ENCODE measurements at places on chromosomes 3 and 15.

DNA sequence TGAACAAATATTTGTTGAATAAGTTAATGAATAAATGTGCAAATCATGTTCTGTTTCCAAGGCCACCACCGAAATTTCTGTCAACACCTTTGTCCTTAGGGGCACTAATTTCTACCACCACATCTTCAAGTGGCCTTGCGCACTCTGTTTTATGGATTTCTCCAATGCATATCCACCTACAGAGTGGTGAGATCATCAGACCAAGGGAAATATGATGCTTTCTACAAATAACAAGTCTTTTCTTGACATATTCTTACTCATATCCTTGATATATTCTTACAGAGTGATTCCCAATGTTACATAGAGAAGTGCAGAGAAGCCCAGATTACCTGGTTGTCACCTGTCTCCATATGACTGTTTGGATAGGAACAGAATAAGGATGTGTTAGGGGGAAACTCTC is 36.1 kb upstream of the TMCO5A start:
- no peak overlapping the region for H3K4me3 ChIP-seq
- no peaks in the 10 kb centered on the region for H3K4me1 ChIP-seq
- no peaks in the 10 kb centered on the region for H3K27me3 ChIP-seq
- no peak for DNase-seq
- no peaks in the 10 kb centered on the region for H3K36me3 ChIP-seq

GRCh38 chr3:140051019-140051957 is 116.3 kb downstream of the CLSTN2 start:
- H3K4me3 ChIP-seq, result no peak overlapping the region
- DNase-seq, result no peak
- no peak overlapping the region for H3K27ac ChIP-seq
- no peaks in the 10 kb centered on the region for H3K36me3 ChIP-seq

DNA sequence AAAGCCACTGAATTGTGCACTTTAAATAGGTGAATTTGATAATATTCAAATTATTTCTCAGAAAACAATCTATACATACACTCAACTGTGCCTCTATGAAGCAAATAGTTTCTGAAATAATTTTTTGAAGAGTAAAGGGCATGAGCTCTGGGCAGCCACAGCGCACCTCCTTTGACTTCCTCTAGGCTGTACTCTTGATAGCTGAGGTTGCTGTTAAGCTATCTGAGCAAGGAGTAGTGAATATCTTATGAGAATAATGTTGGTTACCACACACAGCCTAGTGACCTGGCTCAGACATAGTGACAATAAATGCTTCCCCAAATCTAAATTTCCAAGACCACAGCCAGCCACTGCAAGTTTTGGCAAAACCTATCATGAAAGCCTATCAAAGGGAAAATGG is 11.6 kb upstream of the SEC61A1 start:
- H3K4me3 ChIP-seq, result no peak overlapping the region
- H3K27ac ChIP-seq, result no peak overlapping the region
- DNase-seq, result no peak
- H3K27me3 ChIP-seq, result peaks cover 21% of the 10 kb centered on the region
- no peaks in the 10 kb centered on the region for H3K4me1 ChIP-seq

GRCh38 chr3:55486101-55486856 is 827 bp downstream of the WNT5A start:
- DNase-seq, result no peak
- peak overlapping the region; percentile 54 for H3K4me3 ChIP-seq
- peaks cover 81% of the 10 kb centered on the region for H3K27me3 ChIP-seq

GRCh38 chr3:151318313-151318712 is 1.7 kb upstream of the GPR87 start:
- H3K27ac ChIP-seq, result no peak overlapping the region
- no peak for DNase-seq
- no peaks in the 10 kb centered on the region for H3K36me3 ChIP-seq

Measured in activated T-helper 2 cell treated with anti-CD3 and anti-CD28 coated beads, Interferon-gamma antibody, Interleukin-2, Interleukin-4, amounts not matched to agents 10 μg/mL and 5 μg/mL and 100 μg/mL, durations not matched to agents 14 hours and 24 hours and 36 hours (primary cell).